Occipital lobe (tissue), 3 donors: ENCODE measurements at places on chromosomes 3 and 15. TPM values are rescaled to one million over a fixed set of nuclear protein-coding genes. Genes with fewer than 3 reads are reported as not detected.

C3orf85 gene
- total RNA-seq = not detected

ITGA11 gene
- total RNA-seq = 0.62 TPM

COL6A5 gene
- under 0.01 TPM for total RNA-seq

TBL1XR1 gene
- 358 TPM for total RNA-seq

FRMD4B gene
- 54.6 TPM for total RNA-seq

GRM7 gene
- 98.9 TPM for total RNA-seq
